ENCODE measurements at places on chromosomes 3 and 15.

GRCh38 chr15:74202452-74203401, at the start of gene STRA6:
Gene STRA6 (minus strand): TSS chr15:74202787. CDS start chr15:74202267, 520 bp downstream.
- DNase-seq, result no peak

GRCh38 chr15:100703032-100703578, 100.7 kb downstream of the ASB7 start:
- DNase-seq, result no peak

DNA sequence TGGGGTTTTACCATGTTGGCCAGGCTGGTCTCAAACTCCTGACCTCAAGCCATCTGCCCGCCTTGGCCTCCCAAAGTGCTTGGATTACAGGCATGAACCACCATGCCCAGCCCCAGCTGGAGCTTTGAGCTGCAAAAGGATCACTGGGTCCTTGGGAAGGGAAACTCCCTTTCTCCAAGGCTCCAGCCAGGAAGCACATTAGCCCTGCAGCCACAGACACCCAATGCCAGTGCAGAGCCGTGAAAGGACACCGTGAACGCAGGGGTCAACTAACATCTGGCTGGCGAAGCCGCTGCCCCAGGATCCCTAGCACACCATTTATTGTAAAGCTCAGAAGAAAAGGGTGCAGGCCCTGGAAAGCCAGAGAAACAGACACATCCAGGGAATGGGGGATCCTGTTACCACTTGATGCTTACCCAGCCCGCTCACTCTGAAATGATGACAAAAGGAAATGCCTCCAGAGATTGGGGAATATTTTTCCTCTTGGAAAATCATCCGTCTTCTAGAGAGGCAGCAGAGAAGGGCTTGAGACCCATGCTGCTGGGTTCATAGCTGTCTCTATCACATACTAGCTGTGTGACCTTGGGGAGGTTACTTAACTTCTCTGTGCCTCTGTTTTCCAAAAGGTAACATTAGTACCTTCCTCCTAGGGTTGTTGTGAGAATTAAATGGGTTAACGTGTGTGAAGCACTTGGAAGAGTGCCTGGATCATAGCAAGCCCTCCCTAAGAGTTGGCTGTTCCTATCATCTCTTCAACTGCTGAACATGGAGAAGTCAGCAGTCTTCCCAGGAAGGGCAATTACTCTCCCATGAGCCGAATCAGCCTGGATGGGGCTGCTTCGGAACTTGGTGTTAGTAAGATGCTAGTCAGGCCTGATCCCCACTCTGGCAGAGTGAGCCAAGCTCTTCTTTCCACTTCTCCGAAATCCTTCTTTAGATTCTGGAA, 40.8 kb downstream of the LMCD1 start:
- no peak for DNase-seq

- no peak for DNase-seq
Measured at GRCh38 chr3:101996832-101997231, 147.5 kb downstream of the NFKBIZ start.

DNA sequence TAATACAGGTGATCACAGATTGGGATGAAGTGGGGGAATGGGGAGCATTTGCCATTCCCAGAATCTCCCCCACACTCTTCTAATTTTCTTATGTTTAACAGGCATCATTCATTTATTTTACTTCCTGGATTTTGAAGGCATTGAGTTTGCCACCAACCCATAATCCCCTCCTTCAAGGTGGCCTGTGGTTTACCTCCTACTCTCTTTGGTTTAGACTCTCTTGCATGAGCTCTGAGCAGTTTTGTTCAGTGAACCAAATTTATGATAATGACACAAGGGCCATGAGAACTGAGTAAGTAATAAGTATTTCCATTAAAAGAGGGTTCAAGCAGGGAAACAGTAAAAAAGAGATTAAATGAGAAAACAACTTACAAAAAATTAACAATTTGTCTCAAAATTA, 703.1 kb upstream of the CFAP20DC start:
- no peak for DNase-seq

- DNase-seq, result no peak
Measured at GRCh38 chr3:26753095-26753494, 130.5 kb downstream of the LRRC3B start.

DNA sequence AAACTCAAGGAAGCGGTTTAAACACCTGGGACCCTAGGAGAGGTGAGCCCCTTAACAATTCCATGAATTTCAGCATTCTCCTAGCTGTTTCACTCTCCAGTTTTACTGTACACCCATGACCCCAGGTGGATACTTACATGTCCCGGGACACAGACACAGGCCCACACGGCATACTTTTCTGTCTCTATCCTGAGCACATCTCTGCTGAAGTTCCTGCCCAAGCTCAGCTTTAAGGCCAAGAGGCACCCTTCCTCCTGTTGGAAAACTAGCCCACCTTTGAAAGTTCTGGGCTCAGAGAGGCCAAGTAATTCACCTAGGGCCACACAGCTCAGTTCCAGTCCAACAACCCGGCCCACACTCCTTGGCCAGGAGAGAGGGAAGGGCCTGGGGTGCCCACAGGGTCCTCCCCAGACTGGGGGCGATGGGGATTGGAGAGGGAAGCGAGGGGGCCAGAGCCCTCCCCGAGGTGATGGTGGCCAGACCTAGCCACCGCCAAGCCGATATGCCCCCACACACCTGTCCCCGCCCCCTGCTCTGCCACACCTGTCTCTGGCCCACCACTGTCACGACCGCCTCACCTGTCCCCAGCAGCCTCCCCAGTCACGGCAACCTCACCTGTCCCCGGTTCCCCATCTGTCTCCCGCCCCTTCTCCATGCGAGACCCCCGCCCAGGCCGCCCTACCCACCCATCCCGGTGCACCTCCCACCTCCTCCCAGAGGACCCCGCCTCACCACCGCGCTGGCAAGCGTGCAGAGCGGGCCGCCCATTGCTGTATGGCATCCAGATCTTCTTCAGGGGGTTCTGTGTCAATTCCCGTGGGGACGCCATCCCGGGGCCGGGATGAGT, 431 bp downstream of the PFKFB4 start:
- no peak for DNase-seq

DNA sequence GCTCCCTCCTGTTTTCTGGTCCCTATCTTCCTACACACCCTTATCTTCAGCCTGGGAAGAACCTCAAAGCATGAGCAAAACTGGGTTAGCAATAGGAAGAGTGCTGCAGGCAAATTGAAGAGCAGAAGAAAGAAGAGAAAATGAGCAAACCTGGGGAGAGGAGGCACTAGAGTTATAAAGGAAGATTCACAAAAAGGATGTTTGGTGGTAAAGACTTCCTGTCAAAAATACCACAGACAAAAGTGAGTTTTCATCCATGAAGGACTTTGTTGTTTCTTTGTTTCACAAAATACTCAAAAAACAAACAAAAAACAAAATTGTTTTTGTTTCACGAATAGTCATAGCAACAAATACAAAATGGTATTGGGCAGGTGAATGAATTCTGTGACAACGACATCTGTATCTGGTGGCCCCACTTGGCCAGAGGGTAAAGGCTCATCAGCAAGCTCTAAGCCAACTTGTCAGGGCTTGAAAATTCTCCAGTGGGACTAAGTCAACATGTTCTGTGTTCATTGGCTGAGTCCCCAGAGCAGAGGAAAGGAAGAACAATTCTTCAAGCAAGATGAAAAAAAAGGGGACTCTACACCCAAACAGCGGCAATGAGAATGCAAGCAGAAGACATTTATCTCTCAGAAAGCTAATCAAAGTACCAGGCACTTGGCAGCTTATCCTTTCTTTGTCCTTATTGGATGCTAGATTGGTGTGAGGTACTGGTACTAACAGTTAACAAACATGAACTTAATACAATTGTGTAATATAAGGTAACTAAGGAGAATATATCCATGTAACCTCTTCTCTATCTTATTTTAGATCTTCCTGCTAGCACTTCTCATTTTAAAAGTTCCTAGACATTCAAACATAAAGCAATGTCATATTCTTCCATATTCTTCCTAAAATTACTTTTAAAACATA, 9.7 kb downstream of the ATP8B4 start:
- DNase-seq, result no peak

- DNase-seq, result no peak
Measured at GRCh38 chr3:127694467-127695215, 21.9 kb downstream of the ABTB1 start.

DNA sequence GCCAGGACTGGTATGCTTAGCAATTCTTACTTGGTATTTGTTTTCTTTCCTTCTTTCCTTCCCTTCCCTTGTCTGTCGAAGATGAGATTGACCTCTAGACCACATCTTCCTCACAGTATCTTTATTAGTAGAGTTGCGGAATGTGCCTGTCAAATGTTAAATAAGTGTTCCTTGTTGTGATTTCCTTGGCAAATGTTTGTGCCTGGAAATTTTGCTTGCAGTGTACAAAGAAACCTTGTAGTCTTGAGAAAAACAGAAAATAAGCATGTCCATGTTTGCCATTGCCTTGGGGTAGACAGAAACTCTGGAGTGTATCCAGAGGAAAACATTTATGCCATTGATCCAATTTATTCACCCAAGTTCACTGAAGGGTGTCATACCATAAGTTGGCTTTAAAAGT, 79.5 kb upstream of the ZNF385D start:
- DNase-seq, result no peak

DNA sequence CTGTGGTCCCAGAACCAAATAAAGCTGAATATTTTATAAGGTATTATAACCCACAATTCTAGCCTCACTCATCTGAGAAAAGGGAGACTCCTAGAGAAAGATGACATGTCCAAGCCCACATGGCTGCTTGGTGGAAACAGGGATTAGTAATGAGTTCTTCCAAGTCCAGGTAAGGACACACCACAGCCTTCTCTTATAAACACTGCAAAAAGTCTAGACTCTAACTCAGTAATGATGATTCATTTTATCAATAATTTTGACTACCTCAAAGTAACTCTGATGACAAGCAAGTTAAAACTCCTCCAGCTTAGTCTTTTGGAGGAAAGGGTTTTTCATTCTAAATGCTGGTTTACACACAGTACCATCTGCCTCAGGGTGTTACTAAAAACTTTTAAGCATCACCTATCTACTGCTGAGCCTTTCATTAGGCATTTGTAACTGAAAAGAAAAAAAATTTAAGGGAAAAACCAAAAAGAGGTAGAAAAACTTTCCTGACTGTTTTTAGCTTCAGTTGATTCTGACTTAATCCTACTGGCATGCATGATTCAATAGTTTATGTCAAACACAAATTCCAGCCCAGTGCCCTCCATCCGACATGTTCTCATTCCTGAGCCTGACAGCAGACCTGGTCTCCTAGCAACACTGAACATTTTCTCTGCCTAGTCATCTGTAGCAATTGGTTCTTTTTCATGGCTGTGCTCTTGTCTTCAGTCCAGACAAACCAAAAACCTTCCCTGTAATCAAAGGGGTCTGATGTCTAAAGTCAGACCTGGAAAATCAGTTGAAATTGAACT, 43.9 kb downstream of the P3H2 start:
- DNase-seq, result no peak

GRCh38 chr3:69201658-69202057, 79.3 kb upstream of the LMOD3 start:
- no peak for DNase-seq

DNA sequence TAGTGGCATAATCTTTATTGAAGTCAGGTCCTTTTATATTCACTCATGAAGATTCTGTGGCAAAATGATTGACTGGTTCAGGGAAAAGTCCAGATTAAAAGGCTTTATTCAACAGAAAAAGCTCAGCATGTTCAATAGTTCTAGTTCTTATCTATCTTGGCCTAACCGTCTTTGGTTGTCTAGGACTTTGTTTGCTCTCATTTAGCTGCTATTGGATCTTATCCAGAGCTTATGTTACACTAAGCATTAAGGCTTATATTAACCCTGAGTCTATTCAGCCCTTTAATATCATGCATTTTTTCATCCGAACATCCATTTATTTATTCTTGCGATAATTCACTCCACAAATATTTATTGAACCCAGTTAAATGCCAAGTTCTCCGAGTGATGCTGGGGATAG, 601.0 kb upstream of the SGO1 start:
- no peak for DNase-seq

- DNase-seq, result no peak
Measured at GRCh38 chr3:181417748-181418147, 294.0 kb upstream of the SOX2 start.

GRCh38 chr15:48976444-48977088, 12.8 kb upstream of the SHC4 start:
- no peak for DNase-seq

GRCh38 chr3:44418549-44418948, 58.9 kb downstream of the ZNF445 start:
- no peak for DNase-seq

- DNase-seq, result no peak
Measured at GRCh38 chr3:176623468-176624150, 573.7 kb downstream of the TBL1XR1 start.

DNA sequence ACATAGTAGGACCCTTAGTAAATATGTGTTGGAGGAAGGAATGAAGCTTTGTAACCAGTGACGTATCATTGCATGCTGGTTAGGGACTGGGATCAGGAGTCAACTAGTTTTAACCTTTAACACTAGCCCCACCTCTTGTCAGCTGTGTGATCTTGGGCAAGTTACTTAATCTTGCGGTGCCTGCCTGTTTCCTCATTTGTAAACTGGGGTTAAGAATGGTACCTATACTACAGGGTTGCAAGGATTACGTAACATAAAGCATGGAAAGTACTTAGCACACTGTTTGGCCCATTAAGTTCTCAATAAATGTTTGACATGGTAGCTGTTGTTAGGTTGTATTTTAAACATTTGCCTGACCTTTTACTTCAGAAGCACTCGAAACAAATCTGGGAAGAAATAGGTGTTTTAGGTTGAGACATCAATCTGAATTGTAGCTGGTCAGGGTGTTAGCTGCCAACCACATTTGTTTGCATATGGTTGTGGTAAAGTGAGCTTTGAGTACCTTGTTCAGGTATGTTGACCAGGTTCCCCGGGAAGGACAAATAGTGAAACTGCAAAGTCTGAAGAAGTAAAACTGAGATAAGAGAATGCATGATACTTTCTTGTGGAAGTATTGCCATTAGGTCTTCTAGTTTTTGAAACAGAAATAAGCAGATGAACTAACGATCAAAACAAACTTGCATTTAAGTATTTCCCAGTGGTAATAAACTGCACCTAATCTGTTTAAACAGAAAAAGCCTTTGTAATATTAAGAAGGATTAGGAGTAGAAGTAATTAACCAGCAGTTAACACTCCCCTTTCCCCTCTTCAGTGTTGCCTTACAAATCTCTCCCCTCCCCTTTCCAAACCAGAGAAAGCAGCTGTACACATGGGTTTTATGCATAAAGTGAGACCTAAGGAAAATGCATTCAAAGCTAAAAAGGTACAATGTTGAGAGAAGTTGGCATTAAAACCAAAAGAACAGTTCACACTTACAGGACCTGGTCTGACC, 25.8 kb upstream of the SCAANT1 start:
- DNase-seq, result no peak

DNA sequence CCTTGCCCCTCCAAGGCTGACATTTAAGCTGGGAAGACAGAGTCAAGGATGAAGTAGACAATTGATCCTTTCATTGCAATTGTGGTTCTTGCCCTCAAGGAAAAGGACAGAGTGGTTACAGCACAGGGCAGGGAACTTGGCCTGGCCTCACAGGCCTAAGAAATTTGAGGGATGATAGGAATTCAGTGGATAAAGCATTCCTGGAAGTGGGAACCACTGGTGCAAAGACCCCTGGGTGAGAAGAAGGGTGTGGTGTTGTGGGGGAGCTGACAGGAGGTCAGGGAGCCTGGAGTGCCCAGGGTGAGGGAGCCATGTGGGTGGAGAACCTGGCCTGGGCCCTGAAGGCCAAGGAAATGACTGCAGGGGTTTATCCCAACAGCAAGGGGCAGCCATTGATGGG, 287.4 kb downstream of the UACA start:
- no peak for DNase-seq

Data from bone marrow (tissue), 2 donors.